Breast epithelium (tissue), 4 donors: ENCODE measurements at places on chromosomes 7 and 10.

DNA sequence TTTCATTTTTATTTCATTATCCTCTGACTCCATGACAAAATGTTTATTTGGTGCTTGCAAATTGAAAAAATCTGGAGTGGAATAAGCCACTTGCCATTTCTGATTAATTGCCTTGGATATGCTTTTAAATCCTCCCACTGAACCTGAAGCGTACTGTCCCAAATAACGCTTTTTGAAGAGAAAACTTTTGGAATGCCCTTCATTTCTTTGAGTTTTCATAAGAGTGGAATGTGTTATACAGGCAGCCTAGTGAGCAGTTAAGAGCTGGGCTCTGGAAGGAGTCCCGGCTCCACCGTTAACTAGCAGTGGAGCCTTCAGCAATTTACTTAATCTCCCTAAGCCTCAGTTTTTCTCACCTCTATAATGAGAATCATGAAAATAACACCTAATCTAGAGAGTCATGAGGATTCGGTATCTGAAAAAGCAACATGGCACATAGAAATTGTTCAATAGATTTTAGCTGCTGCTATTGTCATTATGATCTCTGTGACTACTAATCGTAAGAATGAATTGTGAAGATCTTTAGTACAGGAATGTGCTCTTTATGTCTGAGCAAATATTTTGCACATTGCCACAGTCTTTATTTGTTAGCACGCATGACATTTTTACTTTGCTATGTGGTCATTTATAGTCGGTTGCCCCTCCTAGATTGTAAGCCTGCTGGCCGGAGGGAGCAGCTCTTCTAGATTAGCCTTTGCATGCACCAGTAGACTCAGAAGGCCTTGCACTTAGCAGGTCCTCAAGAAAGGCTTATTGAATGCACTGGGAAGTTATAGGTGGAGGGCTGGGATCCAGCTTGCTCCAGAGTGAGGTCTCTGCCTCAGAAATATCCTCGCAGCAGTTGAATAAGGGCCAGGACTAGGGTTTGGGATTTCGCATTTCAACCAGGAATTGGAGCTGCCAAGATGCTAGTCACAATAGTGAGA is 59.4 kb downstream of the PLCE1 start:
- DNase-seq: no peak

DNA sequence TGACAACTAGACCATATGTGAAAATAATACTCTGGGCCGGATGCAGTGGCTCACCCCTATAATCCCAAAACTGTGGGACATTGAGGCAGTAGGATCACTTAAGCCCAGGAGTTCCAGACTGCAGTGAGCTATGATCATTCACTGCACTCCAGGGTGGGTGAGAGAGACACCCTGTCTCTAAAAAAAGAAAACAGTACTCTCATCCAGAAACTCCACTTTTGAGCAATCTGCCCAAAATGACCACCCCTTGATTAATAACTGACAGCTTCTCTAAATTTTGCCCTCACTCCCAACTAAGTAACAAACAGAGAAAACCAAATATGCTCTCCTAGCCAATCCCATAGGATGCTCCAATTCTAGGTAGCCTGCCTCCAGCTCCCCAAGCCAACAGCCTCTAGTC is 62.5 kb upstream of the AKR1E2 start:
- DNase-seq: no peak

GRCh38 chr7:69937097-69937496 is 338.8 kb downstream of the AUTS2 start:
- no peak for DNase-seq

DNA sequence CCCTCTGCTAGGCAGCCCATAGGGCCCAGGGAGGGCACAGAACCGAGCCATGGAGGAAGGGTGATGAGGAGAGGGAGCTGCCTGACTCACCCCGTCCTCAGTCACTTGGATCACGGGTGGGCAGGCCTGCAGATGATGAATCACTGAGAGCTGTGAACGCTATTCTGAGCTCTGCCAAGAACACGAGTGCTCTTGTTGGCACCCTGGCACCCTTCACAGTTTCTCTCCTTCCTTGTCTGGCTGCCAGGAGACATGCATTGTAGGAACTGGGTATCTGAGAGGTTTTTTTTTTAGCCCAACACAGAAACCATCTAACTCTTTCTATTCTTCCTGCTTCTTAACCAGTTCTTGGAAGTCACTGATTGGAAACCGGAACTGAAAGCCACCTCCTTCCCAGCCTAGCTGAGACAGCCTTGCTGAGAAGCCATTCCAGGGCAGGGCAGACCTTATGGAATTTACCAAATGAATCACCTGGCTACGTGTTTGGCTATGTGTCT is 82.1 kb downstream of the SLC37A3 start:
- peak; percentile 80 for DNase-seq

- DNase-seq: no peak
Measured at GRCh38 chr7:28200598-28200997, 20.0 kb upstream of the JAZF1 start.
